Activated naive CD4-positive, alpha-beta T cell (primary cell): ENCODE measurements at places on chromosomes 6 and 20.

DNA sequence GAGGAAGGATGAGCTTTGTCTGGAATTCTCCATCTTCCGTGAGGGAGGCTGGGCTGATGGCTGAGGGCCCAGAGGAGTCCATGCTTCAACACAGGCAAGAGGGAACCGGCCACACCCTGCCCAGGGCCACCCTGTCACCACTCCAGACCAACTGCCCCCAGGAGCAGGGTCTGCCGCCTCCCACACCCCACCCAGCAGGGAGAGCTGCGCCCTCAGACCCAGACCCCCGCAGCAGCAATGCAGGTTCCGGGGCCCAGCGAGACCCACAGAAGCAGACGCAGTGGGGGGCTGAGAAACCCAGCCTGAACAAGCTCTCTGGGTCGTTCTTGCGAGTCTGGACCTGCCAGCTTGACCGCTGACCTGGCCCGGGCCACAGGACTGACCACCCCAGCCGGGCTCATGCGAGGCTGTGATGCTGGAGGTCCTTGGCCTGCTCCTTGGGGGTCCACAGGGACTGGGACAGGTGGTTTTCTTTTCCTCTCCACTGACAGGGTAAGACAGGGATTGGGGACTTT is 25.0 kb downstream of the FRMD1 start:
- DNase-seq, result no peak

DNA sequence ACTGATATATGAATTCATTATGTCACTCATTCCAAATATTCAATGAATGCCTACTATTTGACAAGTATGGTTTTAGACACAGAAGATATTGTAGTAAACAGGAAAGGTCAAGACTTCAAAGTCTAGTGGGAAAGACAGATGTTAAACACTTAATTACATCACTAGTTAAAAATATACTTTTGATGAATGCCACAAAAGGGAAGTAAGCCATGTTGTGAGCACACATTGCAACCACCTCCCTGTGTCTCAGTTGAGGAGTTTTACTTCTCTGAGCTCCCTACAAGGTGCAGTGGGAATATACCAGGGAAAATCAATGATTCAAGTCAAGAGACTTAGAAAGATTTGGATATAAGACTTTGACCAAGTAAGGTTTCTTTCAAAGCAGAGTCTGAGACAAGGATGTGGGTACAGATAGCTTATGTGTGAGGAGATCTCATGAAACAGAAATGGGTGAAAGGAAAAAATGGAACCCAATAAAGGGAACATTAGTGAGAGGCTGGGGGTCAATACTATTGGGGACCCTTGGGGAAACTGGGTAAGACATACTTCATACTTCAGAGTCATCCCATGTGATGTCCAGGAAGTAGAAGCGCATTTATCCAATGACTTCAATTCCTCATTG is 503.7 kb downstream of the KIF16B start:
- no peak for DNase-seq

DNA sequence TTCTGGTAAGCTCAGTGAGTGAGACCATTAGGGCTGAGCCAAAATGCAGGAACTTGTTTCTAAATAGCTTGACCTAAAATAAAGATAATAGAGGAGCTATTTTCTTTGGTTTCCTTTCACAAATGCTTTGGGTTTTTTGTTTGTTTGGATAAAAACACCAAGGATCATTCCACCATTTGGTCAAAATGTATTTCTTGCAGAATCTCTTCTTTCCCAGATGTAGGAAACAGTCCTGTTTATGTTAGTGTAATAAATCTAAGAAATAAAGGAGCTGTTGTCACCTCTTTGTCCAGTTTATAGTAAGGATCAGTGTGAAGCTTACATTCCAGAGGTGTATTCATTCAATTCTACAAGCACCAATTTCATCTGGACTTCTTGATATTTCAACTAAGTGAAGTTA is 297.8 kb downstream of the GJA1 start:
- DNase-seq, result no peak

GRCh38 chr6:34922177-34922663 is 33.2 kb downstream of the ANKS1A start:
- DNase-seq, result no peak

DNA sequence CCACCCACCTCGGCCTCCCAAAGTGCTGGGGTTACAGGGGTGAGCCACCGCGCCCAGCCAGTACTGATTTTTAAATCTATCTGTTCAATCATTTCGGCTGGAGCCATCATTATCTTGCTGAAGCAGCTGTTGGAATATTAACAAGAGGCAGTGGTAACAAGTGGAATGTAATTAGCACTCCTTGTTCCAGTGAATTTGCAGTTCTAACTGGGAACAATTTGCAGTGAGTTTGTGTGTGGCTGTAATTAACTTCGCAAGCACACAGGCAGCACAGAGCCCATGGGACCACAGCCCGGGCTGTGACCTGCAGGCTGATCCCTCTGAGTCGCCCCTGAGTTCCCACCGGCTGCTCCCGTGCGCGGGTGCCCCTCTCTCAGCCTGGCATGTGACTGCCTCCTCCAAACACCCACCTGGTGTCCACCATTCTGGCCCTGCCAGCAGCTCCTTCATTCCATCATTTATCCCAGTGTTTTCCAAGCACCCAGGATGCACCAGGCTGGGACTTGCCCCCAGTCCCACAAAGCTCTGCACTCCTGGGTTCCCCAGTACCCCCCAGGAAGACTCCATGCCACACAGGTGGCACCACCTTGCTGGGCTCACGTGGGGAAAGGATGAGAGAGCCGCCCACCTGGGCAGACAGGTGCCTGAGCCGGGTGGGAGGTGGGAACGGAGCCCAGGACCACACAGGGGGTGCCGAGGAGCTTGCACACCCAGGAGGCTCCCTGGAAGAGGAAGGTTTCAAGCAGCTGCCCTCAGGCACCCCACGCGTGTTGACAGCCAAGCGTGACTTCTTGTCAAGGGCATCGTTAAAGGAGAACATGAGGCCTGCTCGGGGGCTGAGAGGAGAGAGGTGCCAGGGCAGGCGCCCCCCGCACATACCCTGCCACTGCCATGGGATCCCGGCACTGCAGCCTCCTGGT is 75.2 kb downstream of the YTHDF1 start:
- no peak for DNase-seq

- no peak for DNase-seq
These were observed 4.5 kb upstream of the GUCA1A start for GRCh38 chr6:42168650-42169049.

DNA sequence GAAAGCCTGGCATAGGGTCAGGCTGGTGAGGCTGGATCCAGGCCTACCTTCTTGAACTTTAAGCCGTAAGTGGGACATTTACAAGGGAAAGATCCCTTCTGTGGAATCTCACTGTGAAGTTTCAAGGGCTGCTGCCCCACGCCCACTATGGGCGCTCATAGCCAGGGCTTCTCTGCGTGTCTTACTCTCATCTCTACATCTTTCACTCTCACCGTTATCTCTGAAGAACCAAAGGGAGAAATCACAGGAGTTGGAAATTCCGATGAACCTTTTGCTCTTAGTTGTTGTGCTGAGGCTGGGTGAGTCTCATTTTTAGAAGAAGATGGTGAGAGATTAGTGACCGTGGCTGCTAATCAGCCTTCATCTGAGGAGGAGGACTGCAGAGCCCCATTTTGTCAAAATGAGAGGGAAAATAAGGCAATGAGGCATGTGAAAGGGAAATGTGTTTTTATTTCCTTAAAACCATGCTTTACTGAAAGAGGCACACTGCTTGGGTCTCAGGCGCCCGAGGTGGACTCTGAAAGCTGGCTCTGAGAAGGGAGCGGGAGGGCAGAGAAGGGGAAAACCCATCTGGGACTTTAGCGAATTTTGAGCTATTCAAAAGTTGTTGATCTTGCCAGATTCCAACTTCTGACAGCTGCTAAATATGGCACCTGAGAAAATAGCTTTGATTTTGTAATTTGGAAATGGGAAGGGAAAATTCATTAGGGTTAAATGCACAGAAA is 301.5 kb downstream of the CLIC5 start:
- no peak for DNase-seq

DNA sequence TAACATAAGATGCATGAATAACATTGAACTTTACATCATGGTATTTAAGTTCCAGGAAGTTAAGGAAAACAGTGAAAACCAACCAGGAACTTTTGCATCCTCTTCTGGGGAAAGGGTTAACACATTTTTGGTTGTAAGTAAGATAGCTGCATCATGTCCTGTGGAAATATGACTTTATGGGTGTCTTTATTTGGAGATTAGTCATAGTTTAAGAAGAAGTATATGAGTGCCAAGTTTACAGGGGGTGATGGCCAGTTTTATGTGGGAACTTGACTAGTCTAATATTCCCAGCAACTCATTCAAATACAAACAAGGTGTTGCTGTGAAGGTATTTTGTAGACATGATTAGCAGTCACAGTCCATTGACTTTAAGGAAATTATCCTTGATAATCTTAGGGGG is 78.0 kb downstream of the PDE10A start:
- DNase-seq, result no peak

DNA sequence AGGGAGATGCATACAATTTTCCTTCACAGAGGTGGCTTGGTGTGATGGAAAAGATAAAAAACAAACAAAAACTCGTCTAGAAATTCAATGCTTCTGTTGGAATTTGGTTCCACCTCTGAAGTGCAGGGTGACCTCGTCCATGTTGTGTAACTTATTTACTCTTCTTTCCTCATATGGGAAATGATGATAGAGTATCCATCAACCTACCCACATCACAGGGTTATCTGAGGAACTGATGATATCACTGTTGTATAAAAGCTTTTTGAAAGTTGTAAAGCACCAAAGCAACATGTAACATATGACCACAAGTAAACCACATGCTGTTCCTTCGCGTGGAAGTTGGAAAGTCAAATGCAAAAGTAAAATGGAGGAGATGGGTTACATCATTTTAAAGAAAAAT is 212.0 kb upstream of the SGK1 start:
- no peak for DNase-seq

DNA sequence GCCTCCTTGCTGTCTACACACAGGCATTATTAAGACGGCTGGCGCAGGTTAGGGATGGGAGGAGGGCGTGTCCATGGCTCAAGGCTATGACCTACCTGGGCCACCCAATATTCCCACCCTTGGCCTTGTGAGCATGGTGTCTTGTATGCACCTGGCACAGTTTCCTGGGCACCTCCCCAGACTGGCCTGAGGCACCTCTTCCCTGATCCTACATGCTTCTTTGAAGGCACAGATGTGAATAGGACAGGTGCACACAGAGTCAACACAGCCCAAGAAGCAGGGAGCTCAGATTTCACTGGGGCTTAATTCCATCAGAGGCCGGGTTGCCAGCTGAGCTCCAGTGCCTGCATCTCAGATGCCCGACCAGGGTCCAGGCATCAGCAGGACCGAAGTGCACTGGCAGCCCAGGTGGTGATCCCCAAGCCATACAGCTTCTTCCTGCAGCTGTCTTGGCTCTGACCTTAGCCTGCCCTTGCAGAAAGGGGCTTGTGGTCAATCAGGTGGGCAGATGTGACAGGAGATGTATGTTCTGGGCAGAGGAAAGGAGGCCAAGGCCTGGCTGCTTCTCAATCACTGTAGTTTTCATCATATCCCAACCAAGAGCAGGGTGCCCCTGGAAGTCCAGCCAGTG is 287.7 kb downstream of the CLIC5 start:
- no peak for DNase-seq

DNA sequence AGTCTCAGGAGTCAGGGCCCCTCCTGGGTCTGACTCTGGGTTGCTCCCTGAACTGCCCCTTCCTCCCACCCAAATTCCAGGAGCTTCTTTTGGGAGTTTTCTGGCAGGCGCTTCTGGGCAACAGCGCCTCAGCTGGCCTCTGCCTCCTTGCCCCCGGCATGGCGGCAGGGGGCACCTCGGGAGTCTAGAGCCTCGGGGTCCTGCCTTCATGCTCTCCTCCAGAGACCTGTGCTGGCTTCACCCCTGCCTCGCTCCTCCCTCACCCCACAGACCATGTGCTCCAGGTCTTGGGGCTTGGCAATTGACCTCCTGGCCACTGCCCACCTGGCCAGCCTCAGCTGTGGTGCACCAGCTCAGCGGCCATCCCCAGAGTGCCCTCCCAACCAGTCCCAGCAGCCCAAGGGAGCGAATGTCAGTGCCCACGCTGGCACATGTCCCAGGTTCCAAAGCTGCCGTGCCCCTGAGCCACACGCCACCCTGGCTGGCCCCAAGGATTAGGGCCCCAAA is 43.4 kb downstream of the SRC start:
- no peak for DNase-seq

DNA sequence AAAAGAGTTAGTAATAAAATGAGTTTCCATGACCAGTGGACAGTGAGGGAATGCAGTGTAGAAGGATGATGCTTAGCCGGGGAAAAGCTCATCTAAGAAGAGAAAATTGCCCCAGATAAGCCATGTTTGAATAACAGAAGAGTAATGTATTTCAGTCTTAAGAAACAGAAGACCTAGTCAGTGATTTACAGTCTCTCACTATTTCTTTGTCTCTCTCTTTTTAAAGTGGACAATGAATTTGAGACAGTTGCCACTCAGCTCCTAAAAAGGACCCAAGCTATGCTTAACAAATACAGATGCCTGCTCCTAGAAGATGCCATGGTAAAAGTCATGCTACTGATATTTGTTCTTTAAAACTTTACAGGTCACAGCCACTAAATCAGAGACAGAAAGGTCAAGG is 19.4 kb upstream of the RPL7L1 start:
- DNase-seq, result no peak

GRCh38 chr20:32344835-32345506 is 13.2 kb upstream of the ASXL1 start:
- DNase-seq, result no peak

DNA sequence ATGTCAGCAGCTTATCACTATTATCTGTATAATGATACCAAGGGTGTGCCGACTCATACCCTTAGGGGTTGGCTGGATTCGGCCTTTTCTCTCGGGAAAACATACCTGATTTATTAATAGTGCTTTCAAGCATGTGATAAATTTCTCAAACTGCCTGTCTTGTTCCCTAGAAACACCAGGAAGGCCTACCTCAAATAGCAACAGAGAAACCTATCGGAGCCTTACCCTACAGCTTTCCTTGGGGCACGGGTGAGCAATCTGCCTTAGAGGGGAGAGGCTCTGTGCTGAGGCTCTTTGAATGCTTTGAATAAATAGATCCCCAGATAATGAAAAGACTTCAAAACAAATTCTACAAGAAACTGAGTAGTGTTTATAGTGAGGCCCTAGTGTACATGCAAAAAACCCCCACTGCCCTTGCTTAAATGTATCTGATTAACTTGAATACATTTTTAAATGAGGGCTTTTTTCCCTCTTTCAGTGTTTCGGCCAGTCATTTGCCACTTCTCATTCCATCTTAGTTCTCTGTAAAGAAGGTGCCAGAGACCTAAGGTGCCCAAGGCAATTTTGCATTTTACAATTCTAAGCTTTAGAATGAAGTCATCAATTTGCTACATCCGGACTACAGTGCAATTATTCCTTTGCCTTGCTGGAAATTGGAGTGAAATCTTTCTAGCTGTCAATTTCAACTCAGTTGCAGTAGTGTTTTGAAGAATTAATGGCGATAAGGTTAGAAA is 320.1 kb downstream of the ESR1 start:
- DNase-seq, result no peak

- DNase-seq, result no peak
These were observed 877.8 kb downstream of the EPHA7 start for GRCh38 chr6:92541448-92542060.
